ENCODE measurements at places on chromosomes 4 and X. TPM values are rescaled to one million over a fixed set of nuclear protein-coding genes. Genes with fewer than 3 reads are reported as not detected.

Gene MAGEA4
- not detected for total RNA-seq

Gene S100G
- total RNA-seq = not detected

Gene USP17L15
- not detected for total RNA-seq

Gene TMPRSS11A
- total RNA-seq = not detected

Gene HSD17B11
- total RNA-seq = 37.4 TPM

Gene PDGFC
- total RNA-seq = 2.9 TPM

Gene KDR
- 0.11 TPM for total RNA-seq

Gene RHOXF1
- total RNA-seq = not detected

Gene GPR173
- total RNA-seq = not detected
